ENCODE measurements at places on chromosomes 11 and 22. TPM values are rescaled to one million over a fixed set of nuclear protein-coding genes. Genes with fewer than 3 reads are reported as not detected.

POU2AF1 gene
- 0.41 TPM for polyA plus RNA-seq

PGA4 gene
- not detected for polyA plus RNA-seq

RASL10A gene
- not detected for polyA plus RNA-seq

GRK3 gene
- 0.29 TPM for polyA plus RNA-seq

HIRA gene
- polyA plus RNA-seq = 1.5 TPM

INS gene
- not detected for polyA plus RNA-seq

PATZ1 gene
- 19.0 TPM for polyA plus RNA-seq

SPON1 gene
- polyA plus RNA-seq = 0.56 TPM

SMC1B gene
- not detected for polyA plus RNA-seq

GRM5 gene
- polyA plus RNA-seq = not detected

CECR2 gene
- not detected for polyA plus RNA-seq

GPHA2 gene
- polyA plus RNA-seq = not detected

CBLIF gene
- not detected for polyA plus RNA-seq

GNAZ gene
- not detected for polyA plus RNA-seq

PARVA gene
- not detected for polyA plus RNA-seq

RCOR2 gene
- polyA plus RNA-seq = not detected

OR5AN1 gene
- not detected for polyA plus RNA-seq

MAP6 gene
- polyA plus RNA-seq = not detected

SYT13 gene
- not detected for polyA plus RNA-seq

GGTLC3 gene
- polyA plus RNA-seq = not detected

SLC5A1 gene
- polyA plus RNA-seq = not detected

KCNE3 gene
- not detected for polyA plus RNA-seq

PHOX2A gene
- not detected for polyA plus RNA-seq

MMP12 gene
- not detected for polyA plus RNA-seq

OR2AG2 gene
- polyA plus RNA-seq = not detected

CHCHD10 gene
- polyA plus RNA-seq = 37.6 TPM

OR4D5 gene
- polyA plus RNA-seq = not detected

MAJIN gene
- 0.84 TPM for polyA plus RNA-seq

HBG2 gene
- polyA plus RNA-seq = not detected

CRACR2B gene
- polyA plus RNA-seq = not detected

DEUP1 gene
- not detected for polyA plus RNA-seq

ANKRD13D gene
- polyA plus RNA-seq = 10.1 TPM

SAA4 gene
- not detected for polyA plus RNA-seq

ST14 gene
- polyA plus RNA-seq = not detected

CHST1 gene
- polyA plus RNA-seq = not detected

CRYBA4 gene
- polyA plus RNA-seq = 0.43 TPM

MS4A4E gene
- polyA plus RNA-seq = not detected

SHISAL1 gene
- polyA plus RNA-seq = not detected

GSTT2 gene
- not detected for polyA plus RNA-seq

Data from naive thymus-derived CD8-positive, alpha-beta T cell (primary cell).